ENCODE measurements at places on chromosomes 1 and 21.

DNA sequence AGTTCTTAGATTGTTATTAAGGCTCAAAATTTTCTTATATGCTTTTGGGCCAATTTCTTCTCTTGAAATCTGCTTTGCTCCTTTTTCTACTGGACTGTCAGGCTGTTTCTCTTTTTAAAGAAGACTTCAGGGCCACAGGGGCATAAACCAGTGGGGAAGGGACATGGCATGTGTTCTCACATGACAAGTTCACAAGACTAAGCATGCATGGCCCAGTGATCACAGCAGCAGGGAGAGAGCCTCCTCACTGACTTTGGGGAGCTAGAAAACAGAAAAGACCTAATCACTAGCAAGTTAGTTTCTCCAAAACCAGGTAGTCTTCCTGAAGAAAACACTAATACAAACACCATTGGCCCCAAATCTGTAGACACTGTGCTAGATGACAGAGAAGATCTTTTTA is 64.8 kb downstream of the RAB3GAP2 start:
- no peak for DNase-seq

DNA sequence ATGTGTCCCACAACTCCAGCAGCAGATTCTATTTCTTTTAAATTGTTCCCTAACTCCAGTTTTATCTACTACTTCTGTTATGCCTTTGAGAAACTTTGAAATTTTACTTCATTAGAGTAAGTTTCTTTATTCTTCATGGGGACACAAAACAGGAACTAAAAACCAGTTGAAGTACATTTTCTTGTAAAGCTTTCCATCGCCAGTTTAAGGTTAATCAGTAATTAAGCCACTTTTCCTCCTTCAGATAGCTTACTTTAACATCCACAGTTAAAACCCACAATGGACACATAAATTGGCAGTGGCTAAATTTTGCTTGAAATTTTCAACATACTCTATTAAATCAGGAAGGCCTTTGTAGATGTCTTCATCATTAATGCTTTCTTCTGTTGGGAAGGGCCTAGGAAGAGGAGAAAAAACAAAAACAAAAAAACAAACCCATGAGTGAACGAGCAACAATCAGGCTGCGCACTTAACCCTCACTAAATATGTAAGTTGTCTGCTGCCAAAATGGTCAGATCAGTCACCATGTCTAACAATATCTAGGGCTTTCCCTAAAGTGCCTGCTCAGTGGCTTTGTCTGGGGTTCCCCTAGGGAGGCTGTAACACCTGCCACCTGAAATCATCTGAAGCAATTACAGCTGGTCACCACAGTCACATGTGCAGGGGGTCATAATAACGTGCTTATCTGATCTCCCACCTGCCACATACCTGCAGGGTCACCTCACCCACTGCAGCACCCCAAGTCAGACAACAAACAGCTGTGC is 187.9 kb downstream of the VAV3 start:
- no peak for DNase-seq

- DNase-seq: no peak
Observed at GRCh38 chr1:235054466-235054865, 74.2 kb downstream of the TOMM20 start.

GRCh38 chr1:177585302-177586220 is 384.3 kb downstream of the SEC16B start:
- no peak for DNase-seq

GRCh38 chr1:14308460-14308859 is 290.0 kb upstream of the KAZN start:
- no peak for DNase-seq

- DNase-seq: no peak
Observed at GRCh38 chr1:30768159-30768829, 10.7 kb upstream of the LAPTM5 start.

GRCh38 chr1:208825300-208825699 is 581.1 kb upstream of the PLXNA2 start:
- DNase-seq: no peak

DNA sequence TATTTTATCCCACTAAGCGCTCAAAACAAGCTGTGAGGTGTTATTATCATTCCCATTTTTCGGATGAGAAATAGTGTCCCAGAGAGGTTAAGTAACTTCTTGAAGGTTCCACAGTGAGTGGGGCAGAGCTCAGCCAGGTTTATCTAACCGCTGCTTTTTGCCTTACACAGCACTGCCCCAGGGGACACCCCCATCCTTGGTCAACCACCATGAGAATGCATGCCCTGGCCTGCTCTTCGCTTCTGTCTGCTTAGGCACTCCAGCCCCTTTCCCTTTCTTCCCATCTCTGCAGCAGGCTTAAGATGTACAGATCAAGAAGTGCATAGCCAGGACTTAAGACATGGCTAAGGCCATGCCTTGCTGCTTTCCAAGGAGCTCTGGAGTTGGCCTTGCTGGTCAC is 159.0 kb upstream of the CD34 start:
- no peak for DNase-seq

DNA sequence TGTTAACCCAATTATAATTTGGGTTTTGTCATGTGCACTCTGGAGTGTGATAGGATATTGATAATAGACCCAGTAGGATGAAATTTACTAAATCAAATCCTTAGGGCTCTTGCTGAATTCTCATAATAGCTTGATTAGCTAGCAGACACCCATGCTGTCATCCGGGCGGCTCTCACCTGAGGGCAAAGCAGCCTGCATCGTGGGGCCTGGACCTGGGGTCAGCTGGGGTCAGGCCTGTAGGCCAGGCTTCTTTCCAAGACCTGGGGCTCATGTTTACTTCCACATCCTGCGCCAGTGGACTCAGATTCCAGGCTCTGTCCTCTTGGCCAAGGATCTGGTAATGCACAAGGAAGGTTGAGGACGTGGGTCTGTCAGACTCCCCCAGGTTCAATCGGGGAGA is 486.3 kb downstream of the NPHP4 start:
- no peak for DNase-seq

GRCh38 chr1:197598935-197599334 is 176.3 kb downstream of the DENND1B start:
- DNase-seq: no peak

DNA sequence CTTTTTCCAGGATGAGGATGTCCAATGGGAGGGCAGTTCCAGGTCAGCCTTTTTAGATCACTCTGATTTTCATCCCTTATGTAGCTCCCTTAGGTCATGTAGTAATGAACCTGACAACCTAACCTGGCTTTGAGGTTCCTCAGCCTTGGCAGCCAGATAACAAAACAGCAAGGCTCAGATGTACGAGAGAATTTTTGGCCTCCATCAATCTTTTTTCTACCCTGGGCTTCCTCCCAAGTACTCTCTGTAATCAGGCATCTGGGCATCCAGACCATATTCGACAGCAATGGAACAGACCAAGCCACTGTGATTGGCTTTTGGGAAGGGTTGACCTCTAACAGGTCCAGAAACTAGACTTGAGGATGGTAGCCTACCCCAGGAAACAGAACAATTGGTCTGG is 38.6 kb downstream of the KCNH1 start:
- no peak for DNase-seq

GRCh38 chr1:30101487-30102227 is 621.7 kb downstream of the MATN1 start:
- no peak for DNase-seq

GRCh38 chr1:221777431-221778072 is 35.7 kb upstream of the DUSP10 start:
- no peak for DNase-seq

GRCh38 chr1:47986761-47987200 is 10.4 kb downstream of the TRABD2B start:
- DNase-seq: no peak

DNA sequence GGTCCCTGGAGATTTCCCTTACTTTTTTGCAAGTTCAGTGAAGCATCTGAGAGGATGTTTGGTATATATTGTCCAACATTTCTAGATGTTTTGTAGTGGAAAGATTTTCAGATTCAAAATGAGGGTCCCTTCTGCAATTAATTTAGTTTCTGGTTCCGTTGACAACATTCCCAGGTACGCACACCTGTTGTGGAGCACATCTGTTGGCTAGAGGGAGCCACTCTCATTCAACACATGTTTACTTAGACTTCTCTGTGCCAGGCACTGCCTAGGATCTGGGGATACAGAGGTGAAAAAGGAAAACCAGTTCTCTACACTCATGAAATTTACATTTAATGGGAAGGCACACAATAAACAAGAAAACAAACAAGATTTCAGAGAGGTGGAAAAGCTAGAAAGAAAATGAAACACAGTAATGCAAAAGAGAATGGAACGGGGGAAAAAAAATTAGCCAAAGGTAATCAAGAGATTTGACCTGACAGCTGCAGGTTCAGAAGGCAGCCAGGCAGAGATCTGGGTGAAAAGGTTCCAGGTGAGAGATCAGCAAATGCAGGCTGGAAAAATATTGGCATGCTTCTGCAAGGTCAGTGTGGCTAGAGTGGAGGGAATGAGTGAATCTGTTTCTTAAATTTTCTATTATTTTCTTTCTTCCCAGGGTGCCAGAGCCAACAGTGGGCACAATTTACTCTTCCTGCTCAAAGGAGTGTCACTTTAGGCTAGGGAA is 48.4 kb upstream of the KAZN start:
- DNase-seq: no peak

GRCh38 chr1:169025412-169025811 is 81.1 kb upstream of the ATP1B1 start:
- no peak for DNase-seq

- DNase-seq: no peak
Observed at GRCh38 chr1:203926025-203926540, 64.7 kb downstream of the SNRPE start.

- DNase-seq: no peak
Observed at GRCh38 chr1:97603218-97603617, 317.6 kb downstream of the DPYD start.

GRCh38 chr1:161267321-161267720 is 8.8 kb downstream of the PCP4L1 start:
- DNase-seq: no peak

- no peak for DNase-seq
Observed at GRCh38 chr1:57341721-57342120, 82.1 kb downstream of the DAB1 start.

DNA sequence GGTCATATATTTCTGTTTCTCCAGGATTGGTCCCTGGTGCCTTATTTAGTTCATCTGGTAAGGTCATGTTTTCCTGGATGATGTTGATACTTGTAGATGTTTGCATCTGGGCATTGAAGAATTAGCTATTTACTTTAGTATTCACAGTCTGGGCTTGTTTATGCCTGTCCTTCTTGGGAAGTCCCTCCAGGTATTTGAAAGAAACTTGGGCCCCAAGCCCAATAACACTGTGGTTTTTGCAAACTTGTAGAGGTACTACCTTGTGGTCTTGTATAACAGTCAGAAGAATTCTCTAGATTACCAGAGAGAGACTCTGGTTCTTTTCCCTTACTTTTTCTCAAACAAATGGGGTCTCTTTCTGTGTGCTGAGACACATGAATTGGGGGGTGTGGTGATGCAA is 251.4 kb upstream of the B3GALT2 start:
- no peak for DNase-seq

GRCh38 chr1:16464917-16465625 is 24.5 kb downstream of the NECAP2 start:
- DNase-seq: no peak

DNA sequence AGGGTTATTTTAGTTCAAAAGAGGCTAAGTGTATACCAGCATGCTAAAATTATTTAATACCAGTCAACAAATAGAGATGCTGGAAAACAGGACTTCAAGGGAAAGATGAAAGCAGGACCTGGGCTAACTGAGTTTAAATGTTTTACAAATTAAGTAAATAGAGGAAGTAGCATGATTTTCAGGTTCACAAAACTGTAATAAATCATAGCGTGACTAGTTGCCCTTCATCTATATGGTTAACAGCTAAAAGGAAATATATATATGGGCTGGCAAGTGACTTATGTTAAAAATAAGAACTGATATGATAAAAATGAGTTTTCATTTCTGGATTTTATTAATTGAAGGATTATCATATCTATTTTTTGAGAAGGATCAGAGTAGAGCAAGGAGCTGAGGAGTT is 25.6 kb downstream of the DPYD start:
- no peak for DNase-seq

All from stimulated activated CD8-positive, alpha-beta memory T cell treated with anti-CD3 and anti-CD28 coated beads, Interleukin-7, amount 100 ng/mL, for 24 hours (primary cell).